ENCODE measurements at places on chromosomes 4 and X.

DNA sequence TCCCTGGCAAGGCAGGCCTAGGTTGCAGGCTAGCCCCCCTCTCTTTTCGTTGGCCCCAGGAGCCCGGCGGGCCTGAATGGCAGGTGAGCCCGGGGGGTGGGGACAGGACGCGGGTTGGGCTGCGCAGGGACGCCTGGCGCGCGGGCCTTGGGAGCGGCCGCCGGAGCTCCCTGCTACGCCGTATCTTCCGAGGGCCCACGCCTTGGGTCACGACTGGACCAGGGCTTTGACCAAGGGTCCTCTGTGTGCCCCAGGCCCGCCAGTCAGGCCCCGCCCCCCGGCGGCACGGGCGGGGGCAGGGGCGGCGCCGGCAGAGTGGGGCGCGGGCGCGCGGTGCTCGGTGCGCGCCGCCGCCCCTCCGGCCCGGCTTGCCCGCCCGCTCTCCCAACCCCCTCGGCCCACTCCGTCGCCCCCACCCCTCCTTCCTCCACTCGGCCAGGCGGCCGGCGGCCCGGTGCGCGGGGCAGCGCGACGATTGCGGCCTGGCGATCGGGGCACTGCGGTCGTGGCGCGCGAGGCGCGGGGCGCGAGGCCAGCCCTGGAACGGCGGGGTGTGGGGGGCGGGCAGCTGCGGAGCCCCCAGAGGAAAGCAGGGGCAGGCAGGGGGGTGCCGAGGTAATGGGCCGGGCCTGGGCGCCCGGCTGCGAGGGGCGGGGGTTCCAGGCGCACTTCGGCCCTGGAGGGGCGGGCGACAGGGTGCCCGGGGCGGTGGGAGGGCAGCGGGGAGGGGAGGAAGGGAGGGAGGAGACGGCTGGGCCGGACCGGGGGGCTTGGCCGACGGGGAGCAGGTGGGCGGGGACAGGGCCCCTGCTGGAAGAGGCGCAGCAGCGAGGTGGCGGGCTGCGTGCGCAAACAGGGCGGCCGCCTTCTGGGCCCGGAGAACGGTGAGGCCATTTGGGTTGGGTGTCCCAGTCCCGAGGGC, at the start of gene PRRG3:
PRRG3 (plus strand) TSS at position 798 of the 922 bp plus-strand sequence. CDS start 3,357 bp downstream, outside the sequence.
- no peak for DNase-seq

DNA sequence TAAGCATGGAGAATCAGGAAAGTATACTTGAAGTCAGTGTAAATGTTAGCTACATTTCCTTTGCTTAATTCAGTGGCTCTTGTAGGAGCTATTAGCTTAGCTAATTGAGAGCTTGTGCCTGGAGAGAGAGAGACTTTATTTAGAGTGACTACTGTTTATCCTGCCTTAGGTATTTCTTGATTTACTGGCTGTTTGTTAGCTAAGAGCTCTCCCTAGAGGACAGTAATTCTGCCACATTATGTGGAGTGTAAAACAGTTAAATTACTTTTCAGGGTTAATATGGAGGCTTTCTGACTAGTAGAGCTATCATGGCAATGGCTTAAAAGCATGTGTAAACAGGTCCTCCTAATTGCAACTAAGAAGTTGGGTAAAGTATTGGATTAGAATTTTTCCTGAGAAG, 306.5 kb upstream of the TECRL start:
- DNase-seq: no peak

DNA sequence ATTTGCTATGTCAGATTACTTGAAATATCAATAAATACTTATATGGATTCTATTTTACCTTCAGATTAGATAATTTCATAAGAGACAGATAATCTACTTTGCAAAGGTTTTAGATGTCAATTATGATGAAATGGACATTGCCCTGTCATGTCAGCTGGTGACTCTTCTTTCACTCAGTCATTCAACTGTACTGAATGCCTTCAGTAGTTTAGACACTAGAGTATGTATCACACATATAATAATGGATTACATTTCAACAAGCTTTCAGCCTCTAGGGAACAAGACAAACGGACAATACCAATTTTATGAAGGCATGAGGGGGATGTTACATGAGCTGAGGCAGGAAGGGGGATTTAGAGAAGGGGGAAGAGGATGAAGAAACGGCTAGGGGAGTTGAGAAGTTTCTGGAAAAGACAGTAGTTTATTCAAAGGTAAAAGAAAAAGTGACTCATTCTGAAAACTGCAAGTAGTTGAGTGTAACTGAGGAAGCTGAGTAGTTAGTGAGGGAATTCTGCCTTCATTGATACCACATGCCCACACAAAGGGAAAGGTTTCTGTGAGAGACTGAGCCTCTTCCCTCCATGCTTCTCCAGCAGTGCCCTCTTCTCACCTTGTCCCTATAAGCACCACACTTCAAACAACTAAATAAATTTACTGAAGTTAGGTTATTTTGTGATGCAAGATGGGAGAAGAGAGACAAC, 25.7 kb downstream of the SLC9B2 start:
- DNase-seq: no peak

DNA sequence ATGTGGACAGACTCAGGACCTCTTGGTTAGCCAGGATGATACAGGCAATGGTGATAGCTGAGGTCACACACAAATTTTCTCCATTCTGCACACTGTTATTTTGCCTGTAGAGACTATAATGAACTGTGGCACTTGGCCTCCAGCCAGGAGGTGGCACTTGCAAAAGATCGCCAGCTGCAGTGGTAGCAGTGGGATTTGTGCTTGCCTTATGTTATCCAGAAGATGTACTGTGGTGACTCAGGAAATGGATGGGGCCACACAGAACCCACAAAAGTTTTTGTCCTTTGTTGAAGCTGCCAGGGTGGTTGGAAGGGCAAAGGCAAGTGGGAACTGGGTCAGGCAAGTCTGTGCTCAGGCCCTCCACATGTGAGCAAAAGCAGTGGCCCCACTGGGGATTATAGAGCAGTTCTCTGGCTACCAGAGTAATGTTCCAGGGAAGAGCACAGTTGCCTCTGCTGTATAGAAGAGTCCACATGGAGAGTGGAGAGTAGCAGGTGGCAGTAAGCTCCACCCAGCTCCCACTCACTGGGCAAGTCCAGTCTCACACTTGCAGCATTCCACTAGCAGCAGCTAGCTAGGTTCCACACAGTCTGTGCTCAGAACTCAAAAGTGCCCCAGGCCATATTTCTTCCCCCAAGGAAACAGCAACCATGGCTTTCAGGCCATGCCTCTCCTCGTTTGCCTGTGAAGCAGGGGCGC, 5.9 kb upstream of the C4orf17 start:
- DNase-seq: no peak
